Stimulated activated naive CD8-positive, alpha-beta T cell treated with anti-CD3 and anti-CD28 coated beads, Interleukin-15, amount 100 ng/mL, for 72 hours (primary cell): ENCODE measurements at places on chromosomes 12 and 14.

DNA sequence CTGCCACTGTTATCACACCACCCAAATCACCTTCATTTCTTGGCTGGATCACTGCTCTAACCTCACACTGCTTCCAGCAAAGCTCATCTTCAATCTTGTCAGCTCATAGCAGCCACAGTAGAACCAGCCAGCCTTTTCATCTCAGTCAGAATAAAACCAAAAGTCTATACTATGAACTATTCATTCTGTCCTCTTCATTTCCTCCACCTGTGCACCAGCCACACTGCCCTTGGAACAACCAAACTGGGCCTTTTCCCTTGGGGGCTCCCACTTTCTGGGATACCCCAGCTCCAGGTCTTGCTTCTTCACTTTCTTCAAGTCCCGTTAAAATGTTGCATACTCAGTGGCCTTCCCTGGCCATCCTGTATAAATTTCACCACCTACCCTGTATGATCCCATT lies 234.4 kb upstream of the DAAM1 start:
- no peak for DNase-seq

DNA sequence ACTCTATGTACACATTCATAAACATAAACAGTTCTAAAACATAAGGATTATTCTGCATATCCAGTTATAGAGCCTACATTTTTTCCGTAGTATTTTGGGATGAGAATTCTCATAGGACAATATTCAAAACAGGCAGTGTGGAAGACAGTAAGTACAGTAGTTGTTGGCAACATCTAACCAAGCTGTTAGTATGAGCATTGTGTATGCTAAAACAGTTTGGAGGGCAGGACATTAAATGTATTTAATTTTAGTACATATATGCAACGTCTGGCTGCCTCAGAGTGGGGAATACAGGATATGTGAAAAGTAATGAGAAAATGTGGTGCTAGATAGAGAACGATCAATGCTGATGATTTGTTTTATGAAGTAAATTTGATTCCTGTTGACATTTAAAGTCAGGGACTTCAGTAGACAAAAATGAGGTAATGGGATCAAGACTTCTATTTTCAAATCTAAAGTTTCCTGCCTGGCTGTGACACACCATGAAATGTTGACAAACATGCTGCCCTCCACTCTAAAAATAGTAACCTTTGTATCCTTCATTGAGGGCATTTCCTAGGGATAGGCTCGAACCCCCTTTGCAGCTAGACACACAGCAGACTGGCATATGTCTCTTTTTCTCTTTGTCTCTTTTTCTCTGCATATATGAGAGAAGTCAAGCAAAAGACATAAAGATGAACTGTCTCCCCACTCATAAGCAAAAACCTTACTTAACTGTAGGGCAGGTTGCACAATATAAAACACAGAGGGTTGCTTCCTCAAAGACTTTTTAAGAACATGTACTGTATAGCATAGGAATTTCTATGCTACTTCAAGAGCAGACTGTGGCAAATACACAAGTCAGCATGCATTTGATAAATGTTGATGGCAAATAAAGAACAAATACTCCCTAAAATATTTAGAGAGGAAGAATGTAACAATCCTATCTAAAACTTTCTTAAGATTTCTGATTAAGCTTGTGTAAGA lies 75.5 kb upstream of the GTF2A1 start:
- DNase-seq: no peak

- no peak for DNase-seq
Observed at GRCh38 chr14:90760591-90761316, 55.5 kb downstream of the TTC7B start.

GRCh38 chr14:39861229-39861600 lies 429.0 kb upstream of the FBXO33 start:
- no peak for DNase-seq

GRCh38 chr14:89214221-89214965 lies 202.6 kb downstream of the FOXN3 start:
- no peak for DNase-seq

DNA sequence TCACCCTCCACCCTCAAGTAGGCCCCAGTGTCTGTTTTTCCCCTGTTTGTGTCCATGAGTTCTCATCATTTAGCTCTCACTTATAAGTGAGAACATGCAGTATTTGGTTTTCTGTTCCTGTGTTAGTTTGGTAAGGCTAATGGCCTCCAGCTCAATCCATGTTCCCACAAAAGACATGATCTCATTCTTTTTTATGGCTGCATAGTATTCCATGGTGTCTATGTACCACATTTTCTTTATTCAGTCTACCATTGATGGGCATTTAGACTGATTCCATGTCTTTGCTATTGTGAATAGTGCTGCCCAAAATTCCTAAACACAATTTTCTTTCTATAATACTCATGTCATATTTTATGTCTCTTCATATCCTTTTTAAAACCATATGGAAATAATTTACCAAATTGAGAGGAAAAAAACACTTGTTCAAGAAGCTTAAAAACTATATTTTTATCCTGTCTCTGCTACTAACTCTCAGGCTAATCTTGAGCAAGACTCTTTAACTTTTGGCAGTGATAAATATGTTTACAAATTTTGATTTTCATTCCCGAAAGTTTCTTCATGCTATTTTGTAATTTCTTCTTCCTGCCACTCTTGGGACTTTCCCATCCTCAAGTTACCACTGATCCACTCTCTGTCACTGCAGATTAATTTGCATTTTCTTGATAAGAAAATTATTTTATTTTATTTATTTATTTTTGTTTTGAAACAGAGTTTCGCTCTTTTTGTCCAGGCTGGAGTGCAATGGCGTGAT lies 28.0 kb upstream of the OSBPL8 start:
- DNase-seq: no peak

DNA sequence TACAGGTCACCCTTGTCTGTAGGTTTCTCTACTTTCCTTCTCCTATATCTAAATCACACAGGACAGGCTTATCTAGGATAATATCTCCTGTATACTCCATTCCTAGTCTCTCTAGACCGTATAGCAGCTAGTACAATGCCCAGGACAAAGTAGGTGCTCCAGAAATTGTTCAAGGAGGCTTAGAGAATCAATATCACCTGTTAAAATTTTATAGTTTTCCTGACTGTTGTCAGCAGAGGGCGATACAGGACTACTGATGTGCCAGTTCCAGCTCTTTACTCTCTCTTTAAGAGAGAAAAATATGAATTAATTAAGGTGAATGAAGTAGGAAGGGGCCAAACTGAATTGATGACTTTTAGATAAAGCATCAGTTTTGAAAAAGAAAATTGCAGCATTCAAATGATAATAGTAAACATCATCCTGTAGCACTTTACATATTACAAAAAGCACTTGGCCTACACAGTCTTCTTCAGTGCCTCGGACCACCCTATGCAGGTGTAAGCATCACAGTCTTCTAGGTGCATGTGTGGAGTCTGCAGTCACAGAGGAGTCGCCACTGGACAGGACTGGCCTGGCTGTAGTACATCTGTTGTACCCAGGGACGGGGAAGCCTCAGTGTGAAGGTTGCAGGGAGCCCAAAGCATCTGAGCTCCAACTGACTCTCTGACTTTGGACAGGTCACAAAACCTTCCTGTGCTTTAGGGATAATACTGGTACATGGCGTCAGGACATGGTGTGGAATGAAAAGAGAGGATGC lies 61.9 kb upstream of the MAX start:
- peak; percentile 35 for DNase-seq

DNA sequence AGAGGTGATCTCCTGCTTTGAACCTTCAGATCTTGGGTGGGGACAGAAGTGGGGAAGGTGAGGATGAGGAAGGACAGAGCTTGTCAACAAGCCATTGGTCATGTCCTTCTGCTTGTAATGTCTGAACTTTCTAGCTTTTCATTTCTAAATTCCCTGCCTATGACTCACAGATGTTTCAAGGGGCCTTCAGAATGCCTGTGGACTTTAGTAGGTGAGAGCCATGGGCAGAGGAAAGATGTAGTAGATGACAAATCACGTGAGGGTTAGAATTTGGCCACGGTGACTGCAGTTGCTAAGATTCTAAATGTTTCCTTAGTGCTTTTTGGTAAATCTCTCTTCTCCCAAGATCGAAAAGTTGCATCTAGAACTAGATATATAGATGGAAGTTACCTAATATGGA lies 18.7 kb upstream of the CREBL2 start:
- DNase-seq: no peak

- no peak for DNase-seq
Observed at GRCh38 chr14:37399517-37399916, 195.5 kb downstream of the FOXA1 start.

DNA sequence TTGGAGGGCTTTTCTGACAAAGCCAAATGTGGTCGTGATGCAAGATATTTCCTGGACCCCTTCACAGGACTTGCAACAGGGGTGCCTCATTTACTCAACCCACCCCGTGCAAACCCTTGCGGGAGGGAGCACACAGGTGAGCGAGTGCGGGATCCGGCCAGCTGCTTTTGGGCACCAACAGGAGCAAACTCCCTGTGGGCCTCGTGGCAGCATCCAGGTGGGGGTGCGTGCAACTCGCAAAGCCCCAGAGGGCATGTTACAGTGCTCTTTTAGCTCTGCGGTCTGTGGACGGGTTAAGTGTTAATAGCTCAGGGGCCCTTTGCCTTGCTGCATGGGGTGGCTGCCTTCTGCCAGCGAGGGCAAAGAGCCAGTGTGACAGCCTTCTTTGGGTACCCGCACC lies 707.6 kb upstream of the MDGA2 start:
- DNase-seq: no peak

- peak; percentile 92 for DNase-seq
Observed at GRCh38 chr14:93184391-93185348, at the start of the genes LYSET and MOAP1. LYSET (plus strand) TSS chr14:93185317; CDS start chr14:93185406, 89 bp downstream. MOAP1 (minus strand) TSS chr14:93184897; CDS start chr14:93184242, 655 bp downstream.

DNA sequence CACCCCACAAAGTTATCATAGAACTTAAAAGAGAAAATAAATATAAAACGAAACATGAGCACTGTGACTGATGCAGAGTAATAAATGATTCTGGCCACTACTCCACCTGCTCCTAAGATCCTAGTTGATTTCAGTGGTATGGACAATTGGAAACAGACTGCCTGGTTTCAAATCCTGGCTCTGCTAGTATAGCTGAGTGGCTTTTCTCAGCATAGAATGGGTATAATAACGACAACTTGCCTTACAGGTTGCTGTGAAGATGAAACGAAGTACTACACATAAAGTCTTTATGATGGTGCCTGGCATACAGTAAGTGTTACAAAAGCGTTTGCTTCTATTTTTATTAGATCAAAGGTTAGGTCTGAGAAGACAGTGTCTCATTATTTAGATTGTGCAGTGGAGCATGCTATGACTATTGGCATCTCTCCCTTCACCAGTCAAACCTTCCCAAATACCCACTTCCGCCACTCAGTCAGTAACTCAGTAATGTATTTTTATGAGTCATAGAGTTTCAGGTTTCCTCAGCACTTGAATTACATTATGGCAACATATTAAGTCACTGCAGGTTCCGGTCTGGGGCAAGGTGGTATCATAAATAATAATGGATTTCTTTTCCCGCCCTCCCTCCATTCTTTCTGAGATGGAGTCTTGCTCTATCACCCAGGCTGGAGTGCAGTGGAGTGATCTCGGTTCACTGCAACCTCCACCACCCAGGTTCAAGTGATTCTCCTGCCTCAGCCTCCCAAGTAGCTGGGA lies 29.7 kb upstream of the NR2C1 start:
- DNase-seq: peak; percentile 65

GRCh38 chr14:62645649-62646048 lies 399.6 kb downstream of the KCNH5 start:
- DNase-seq: no peak

DNA sequence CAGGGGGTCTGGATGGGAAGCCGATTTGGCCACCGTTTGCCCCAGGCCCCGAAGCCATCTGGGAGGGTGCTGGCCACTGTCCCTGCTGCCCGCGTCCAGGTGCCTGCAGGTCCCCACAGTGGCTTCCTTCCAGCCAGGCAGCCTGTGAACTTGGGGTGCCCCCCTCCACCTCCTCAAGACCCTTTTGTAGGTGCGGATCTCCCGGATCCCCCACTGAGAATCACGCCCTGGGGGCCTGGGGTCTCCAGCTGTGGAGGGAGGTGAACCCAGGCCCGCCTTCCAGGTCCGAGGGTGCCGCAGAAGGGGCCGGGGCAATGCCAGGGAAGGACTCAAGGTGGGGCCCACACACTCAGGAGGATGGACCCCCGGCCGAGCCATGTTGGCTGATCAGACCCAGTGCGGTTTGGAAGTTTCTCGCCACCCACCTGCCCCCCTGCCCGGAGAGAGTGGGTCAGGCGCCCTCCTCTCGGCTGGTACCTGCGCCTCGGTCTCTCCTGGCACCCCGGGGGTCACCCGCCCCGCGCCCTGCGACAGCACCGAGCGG lies 1.7 kb downstream of the MMP17 start:
- DNase-seq: no peak

DNA sequence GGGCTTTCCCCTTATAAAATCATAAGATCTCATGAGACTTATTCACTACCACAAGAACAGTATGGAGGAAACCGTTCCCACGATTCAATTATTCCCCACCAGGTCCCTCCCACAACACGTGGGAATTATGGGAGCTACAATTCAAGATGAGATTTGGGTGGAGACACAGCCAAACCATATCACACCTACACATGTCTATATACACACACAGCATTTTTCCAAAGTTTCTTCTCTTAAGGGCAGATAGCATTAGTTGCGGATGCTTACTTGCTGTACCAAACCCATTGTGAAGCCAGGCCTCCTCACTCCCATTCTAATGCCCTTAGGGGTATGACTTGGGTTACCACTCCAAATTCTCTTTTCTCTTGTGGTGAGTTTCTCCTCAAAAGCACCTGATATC lies 104.1 kb upstream of the RAP1B start:
- no peak for DNase-seq

GRCh38 chr14:76727384-76727783 lies 33.9 kb upstream of the VASH1 start:
- DNase-seq: no peak
